OCI-LY7 (cell line): ENCODE measurements at places on chromosomes 7 and 10.

GRCh38 chr7:99833289-99833877 is 5.6 kb downstream of the CYP3A43 start:
- no peak for DNase-seq

GRCh38 chr10:84248794-84249193 is 3.9 kb downstream of the RGR start:
- DNase-seq, result no peak

GRCh38 chr7:112234147-112234546 is 27.7 kb downstream of the ZNF277 start:
- no peak for DNase-seq

DNA sequence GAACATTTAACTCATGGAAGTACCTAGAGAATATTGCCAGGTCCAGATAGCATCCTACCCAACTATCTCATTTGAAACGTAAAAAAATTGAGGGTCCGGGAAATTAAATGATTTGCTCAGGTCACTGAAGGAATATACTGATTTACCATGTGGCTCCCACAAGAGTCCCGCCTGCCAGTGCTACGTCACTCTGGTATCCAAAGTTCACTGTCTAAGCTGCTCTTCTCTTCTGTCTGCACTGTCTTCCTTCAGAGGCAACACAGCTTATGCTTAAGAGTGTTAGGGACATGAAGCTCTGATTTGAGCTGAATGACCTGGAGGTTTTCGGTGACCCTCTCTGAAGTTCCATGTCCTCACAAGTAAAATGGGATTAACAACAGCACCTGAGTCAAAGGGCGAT is 114.6 kb downstream of the PDE1C start:
- DNase-seq, result no peak

DNA sequence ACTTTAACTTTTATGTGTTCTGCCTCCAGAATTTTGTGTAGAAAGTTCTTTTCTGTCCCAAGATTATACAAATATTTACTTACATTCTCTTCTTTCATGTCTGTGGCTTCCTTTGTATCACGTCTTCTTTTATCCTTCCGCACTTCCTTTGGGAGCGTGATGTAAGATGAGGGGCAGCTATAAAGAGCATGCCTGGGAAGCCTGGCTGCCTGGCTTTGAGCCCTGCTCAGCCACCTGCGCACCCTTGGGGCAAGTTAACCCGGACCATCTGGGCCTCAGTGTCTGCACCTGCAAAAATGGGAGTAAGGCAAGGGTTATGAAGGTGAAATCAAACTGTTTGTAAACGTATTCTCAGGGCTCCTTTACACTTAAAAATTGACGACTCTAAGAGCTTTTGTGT is 25.2 kb downstream of the PALD1 start:
- peak; percentile 73 for DNase-seq

DNA sequence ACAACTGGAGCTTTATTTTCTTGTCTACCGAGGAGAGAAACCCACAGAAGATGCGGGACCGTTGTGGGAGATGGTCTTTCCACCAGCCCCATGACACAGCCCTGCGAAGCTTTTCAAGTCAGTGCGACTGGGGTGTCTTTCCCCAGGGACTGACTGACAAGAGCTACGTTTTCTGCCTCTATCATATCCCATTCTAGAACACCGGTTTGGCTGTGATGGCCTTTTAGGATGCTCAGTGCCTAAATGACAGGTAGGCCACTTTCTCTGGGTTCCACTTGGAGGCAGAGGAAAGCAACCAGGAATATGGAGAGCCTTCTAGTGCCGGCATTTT is 16.9 kb downstream of the SLC13A4 start:
- DNase-seq, result no peak

GRCh38 chr7:29359482-29360093 is 165.0 kb downstream of the CHN2 start:
- no peak for DNase-seq

DNA sequence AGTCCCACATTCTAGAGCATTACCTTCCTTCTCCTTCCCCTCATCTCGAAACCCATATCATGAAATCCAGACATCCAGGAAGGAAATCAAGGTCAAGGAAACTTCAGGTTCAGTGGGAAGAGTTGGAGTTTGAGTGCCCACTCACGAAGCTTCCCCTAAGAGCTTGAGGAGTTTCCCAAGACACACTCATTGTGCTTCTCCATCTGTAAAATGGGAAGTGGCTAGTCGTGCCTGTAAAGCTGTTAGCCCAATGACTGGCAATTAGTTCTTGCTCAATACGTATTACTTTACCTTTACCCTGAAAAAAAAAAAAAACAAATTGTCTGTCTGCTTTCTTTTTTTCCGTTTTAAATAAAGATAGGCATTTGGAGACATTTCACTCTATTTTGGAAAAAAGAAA is 42.3 kb downstream of the GPAM start:
- no peak for DNase-seq

GRCh38 chr10:131077724-131078123 is 233.8 kb downstream of the TCERG1L start:
- DNase-seq, result no peak

GRCh38 chr7:23405240-23405618 is 65.1 kb downstream of the IGF2BP3 start:
- no peak for DNase-seq

DNA sequence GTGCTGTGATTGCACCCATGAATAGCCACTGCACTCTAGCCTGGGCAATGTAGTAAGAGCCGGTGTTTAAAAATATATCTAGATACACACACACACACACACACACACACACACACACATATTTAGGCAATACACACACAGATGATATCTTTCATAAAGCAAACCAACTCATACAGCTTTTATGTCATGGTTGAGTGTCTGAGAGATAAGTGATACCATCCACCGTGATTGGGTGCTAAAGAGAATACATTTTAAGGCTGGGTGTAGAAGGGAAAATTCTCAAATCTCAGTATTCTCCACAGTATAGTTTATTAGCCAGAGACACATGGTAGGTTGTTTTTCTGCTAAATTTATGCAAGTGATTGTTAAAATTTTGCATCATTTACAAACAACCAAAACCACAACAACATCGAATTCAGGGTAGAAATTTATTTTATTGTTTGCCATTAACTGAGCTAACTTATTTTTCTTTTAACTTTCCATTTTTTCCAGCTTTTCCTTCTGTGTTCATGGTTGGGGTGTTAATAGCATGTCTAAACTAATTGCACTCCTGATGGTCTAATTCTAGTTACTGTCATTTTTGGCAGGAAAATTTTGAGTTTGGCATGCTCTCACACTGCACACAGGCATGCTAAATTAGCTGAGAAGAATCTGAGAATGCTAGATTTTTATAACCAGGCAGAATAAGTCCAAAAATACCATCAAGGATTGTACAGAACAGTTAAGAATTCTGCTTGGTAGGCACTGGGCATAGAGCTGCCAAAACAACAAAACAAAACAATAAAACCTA is 57.9 kb upstream of the SYPL1 start:
- no peak for DNase-seq

- DNase-seq, result no peak
Measured at GRCh38 chr10:126208726-126209302, 179.5 kb downstream of the ADAM12 start.

DNA sequence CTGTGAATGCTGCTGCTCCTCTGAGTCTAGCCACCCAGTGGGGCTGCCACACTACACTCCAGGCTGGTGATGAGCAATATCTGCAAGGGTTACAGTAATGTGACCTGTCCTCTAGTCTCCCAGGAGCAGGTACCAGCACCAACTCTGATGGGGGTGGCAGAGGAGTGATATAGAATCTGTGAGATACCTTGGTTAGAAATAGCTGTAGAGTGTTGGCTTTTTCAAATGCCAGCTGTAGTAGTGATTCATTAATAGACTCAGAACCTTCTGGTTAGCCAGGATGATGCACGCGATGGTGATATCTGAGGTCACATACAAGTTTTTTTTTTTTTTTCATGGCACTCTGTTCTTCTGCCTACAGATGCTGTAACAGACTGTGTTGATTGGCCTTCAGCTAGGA is 757.1 kb downstream of the INHBA start:
- no peak for DNase-seq

DNA sequence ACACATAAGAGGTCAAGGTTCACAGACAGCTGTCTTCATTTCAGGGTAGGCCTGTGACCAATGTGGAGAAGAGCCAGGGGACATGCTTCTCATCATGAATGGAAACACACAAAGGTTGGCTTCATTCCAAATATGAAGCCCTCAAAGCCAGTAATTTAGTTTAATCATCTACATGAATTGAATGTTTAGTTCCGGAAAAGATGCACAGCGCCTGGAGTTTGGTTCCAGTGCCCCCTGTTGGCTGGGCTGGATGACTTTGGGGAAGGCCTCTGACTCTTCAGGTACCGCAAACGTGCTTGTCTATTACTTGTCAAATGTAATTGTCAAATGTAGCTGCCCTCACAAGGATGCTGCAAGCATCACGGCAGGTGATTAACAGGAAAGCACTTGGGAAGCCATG is 130.7 kb downstream of the ADRA2A start:
- peak; percentile 38 for DNase-seq

DNA sequence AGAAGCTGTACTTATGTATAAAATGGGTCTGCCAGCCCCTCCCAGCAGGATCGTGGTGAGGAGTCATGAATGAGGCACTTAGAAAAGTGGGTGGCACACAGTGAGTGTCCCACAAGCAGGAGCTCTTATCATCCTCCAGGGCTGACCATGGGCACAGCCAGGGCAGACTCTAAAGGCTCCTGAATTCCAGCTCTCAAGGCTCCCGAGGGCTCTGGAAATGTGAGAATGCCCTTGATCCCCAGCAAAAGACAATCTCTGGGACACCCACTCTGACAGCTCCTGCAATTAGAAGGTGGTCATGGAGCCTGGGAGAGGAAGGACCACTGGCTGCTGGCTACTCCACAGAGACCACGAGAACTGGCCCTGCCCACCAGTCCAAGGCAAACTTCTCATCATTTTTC is 1.6 kb downstream of the VSTM4 start:
- DNase-seq, result no peak

DNA sequence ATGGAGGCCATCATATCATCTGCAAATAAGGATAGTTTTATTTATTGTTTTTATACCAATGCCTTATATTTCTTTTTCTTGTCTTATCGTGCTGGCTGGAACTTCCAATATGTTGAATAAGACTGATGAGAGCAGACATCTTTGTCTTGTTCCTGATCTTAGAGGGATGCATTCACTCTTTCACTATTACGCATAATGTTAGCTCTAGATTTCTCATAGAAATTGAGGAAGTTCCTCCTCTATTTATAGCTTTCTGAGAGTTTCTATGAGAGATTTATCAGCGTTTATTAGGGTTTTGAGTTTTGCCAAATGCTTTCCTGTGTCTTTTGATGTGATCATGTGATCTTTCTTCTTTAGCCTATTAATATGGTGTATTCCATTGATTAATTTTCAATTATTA is 49.3 kb downstream of the COL28A1 start:
- no peak for DNase-seq

DNA sequence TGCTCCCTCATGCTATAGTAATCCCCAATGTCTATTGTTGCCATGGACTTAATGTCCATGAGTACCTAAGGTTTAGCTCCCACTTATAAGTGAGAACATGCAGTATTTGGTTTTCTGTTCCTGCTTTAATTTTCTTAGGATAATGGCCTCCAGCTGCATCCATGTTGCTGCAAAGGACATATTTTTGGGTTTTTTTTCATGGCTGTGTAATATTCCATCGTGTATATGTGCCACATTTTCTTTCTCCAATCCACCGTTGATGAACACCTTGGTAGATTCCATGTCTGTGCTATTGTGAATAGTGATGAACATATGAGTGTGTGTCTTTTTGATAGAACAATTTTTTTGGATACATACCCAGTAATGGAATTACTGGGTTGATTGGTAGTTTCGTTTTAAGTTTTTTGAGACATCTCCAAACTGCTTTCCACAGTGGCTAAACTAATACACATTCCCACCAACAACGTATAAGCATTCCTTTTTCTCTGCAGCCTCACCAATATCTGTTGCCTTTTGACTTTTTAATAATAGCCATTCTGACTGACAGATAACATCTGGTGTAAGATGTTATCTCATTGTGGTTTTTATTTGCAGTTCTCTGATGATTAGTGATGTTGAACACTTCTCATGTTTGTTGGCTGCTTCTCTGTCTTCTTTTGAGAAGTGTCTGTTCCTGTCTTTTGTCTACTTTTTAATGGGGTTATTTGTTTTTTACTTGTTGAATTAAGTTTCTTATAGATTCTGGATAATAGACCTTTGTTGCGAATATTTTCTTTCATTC is 68.8 kb upstream of the IFRD1 start:
- DNase-seq, result no peak

GRCh38 chr10:59585046-59585700 is 124.5 kb downstream of the SLC16A9 start:
- DNase-seq, result no peak

- no peak for DNase-seq
Measured at GRCh38 chr10:47401874-47402640, 18.0 kb upstream of the ZNF488 start.

- DNase-seq, result no peak
Measured at GRCh38 chr10:65046831-65047230, 1525.6 kb downstream of the REEP3 start.

DNA sequence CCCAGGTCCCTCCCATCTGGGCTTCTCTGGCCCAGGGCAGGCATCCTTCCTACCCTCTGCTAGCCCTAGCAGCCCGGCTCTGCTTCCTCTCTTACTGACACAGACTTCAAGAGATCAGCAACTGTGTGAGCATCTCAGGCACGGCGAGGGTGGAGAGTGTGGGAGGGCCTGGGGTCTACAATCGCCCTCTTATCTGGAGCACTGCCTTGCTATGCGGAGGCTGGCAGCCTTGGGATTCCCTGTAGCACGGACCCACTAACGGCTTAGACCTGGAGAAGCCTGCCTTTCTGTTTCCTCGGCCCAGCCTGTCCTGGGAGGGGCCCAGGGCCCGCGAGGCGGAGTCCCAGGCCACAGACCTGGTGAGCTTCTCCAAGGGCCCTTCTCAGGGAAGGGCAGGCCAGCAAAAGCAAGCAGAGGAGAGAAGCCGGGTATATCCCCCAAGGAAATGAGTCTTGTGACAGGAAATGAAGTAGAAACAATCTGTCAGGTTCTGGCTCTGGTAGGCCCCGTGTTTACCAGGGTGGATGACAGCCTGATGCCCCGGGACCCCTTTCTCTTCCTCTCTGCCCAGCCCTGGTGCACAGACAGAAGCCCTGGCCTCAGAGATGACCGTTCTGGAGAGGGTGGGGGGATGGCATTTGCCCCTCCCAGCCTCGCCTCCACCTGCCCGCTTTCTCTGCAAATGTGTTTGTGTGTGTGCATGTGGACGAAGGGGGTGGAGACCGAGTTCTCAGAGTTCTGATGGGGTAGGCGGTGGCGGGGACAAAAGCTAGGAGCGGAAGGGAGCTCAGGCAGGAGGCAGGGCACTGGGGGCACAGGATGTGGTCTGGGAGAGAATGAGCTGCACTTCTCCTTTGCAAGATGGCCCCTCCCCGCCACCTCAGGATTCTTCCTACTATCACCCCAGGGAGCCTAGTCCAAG is 2.5 kb downstream of the LRCH4 start:
- DNase-seq, result peak; percentile 82

- DNase-seq, result no peak
Measured at GRCh38 chr10:126074291-126074690, 177.9 kb downstream of the FANK1 start.

DNA sequence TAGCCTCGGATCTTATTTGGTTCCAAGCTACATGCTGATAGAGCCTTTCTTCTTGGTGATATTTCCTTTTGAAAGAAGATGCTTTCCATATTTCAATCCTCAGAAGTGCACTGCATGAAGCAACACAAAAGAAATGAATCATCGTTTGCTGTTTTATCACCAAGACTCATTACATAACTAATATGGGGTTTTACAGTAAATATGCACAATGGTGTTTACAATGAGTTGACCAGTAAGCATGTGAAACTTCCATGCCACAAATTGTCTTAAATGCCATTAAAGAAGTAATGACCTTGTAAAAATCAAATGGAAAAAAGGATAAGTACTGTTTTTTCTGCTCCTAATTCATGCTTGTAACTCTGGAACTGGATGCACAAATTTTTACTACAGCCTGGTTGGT is 1017.0 kb upstream of the GHITM start:
- DNase-seq, result no peak
